ENCODE measurements at places on chromosomes 3 and 15.

- DNase-seq = no peak
Observed at GRCh38 chr3:99863588-99863987, 45.9 kb downstream of the CMSS1 start.

DNA sequence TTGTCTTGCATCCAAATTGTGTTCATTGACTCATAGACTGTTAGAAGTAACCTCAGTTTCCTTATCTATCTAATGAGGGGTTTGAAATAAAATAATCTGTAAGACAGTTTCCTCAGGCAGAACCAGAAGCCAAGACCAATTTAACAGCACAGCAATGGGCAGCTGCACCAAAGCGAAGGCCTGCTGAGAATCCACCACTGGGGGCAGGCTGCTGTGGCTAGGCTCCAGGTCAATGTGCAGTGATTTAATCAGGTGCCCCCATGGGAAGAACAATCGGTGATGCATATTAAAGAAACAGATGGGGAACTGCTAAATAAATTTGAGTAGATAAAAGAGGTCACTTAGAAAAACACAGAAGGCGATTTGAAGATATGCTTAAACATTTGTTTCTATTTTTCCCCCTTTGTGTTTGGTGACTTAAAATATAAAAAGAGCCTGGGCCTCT is 28.0 kb upstream of the TMOD3 start:
- no peak for DNase-seq

DNA sequence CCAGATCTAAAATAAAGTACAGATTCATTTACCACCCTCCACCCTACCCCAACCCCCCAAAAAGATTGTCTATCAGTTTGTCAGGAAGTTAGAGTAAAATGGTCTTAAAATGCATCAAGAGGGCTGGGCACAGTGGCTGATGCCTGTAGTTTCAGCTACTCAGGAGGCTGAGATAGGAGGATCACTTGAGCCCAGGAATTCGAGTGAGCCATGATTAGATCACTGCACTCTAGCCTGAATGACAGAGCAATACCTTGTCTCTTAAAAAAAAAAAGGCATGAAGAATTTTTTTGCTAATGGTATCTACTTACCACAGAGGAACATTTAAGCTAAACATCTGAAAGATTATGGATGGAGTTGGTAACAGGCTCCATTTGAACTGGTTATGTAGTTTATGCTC is 71.0 kb downstream of the RBM6 start:
- DNase-seq = no peak

GRCh38 chr3:67686069-67686468 is 31.7 kb upstream of the SUCLG2 start:
- DNase-seq = no peak

- DNase-seq = no peak
Observed at GRCh38 chr3:128455116-128455515, 11.6 kb downstream of the DNAJB8 start.

All from retinal pigment epithelial cell (primary cell).